Tibial artery (tissue), 4 donors: ENCODE measurements at places on chromosomes 2 and 18.

DNA sequence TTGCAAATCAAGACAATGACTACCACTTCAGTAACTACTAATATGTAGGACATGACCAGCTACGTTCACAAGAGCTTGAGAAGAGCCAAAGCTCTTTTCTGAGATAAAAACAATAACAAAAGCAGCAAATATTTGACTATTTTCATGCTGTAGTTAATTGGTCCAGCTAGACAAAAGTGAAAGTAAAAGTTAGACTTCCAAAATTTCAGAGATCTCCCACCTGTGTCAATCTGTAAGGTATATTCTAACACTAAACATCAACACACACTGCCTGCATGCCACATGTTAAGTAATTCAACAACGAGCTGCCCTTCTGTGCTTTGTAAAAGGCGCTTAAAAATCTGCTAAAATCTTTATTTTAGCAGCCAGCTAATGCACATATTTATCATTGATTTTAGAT lies 185.9 kb downstream of the SLC39A10 start:
- DNase-seq = no peak

DNA sequence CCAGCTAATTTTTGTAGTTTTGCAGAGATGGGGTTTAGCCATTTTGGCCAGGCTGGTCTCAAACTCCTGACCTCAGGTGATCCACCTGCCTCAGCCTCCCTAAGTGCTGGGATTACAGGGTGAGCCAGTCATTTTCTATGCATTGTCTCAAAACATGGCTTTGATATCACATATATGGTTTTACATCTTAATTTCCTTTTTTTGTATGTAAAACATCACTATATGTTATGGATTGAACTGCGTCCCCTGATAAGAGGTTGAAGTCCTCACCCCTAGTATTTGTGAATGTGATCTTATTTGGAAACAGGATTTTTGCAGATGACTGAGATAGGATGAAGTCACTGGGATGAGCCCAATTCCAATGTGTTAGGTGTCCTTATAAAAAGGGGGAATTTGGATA lies 89.8 kb upstream of the MYCN start:
- no peak for DNase-seq

DNA sequence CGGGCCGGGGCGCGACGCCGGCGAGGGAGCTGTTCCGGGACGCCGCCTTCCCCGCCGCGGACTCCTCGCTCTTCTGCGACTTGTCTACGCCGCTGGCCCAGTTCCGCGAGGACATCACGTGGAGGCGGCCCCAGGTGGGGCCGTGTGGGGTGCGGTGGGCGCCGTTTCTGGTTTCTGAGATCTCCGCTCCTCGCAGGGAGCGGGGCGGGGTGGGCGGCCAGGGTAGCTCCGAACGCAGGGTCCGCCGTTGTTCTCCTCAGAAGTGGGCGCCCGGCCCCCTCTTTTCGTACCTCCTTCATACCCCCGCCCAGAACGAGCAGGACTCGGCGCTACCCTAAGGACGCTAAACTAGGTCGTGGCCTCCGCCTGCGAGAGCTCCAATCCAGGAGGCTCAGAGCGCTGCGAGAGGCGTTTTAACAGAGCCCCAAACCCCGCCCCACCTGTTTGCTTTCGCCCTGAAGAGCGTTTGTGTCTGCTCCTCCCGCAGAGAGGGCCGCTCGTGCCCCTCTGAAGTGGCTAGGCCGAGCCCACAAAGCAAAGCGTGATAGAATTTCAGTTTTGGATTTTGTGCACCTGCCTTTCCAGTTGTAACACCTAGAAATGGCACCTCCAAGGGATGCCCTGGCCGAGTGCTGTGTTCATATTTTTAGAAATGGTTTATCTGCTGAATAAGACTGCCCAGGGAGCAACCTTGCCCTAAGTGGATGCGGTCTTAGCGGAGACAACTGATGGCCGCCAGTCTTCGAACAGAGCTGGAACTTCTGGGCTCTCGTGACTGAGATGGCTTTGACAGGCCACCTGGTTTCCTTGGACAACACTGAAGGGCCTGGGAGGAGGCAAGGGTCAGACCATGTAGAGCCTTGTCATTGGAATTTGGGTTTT lies 626 bp downstream of the CAPN10 start:
- no peak for DNase-seq

- no peak for DNase-seq
Observed at GRCh38 chr2:182521453-182522404, 94.9 kb upstream of the PDE1A start.

DNA sequence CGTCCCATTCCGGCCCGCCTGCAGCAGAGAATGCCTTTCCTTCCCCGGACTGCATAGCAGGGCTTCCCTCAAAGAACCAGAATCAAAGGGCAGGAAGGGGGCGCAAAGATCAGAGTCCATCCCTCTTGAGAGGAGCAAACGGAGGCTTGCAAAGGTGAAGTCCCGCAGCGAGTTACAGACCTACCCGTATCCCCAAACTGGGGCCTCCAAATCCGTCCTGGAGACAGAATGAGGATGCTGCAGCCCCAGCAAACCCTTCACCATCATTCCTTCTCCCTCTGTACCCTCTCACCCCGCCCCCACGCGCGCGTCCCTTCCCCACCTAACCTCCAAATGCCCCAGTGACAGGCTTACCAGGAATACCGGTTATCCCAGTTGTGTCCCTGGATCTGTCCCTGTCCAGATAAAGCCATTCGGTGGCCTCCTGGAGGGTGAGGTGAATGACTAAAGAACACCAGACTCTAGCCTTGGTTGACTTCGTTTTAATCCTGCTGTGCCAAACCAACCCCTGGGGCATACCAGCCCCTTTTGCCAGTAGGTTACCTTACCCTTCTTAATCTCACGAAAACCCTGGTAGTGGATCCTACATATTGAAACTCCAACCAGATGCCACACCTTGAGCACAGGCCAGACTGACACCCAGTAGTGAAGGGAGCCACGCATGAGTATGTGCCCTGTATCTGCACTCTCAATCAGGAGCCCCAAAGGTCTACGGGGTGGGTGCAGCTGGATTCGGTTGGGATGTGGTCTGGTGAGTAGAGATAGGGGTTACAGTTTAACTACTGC lies 961 bp upstream of the SLC40A1 start:
- no peak for DNase-seq

- DNase-seq = no peak
Observed at GRCh38 chr18:74577019-74577418, 20.7 kb upstream of the ZNF407 start.

- DNase-seq = peak; percentile 64
Observed at GRCh38 chr2:121189011-121189410, 96.0 kb downstream of the TFCP2L1 start.

DNA sequence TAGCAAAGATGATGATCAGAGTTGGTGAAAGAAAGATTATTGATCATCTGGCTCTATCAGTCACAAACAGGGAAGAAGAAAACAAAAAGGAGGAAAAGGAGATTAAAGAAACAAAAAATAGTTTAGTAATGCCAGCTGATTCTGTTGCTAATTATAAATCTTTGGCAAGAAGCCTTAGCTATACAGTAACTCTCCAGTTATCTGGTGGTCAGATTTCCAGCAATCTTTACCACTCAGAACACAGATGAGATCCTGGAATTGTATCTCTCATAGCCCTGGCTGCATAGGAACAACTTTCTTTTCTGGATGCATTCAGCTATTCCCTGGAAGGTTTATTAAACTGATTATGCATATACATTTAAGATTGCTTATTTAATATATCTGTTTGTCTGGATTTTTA lies 256.8 kb upstream of the ZEB2 start:
- no peak for DNase-seq

- no peak for DNase-seq
Observed at GRCh38 chr2:27792759-27793158, 21.2 kb downstream of the MRPL33 start.

DNA sequence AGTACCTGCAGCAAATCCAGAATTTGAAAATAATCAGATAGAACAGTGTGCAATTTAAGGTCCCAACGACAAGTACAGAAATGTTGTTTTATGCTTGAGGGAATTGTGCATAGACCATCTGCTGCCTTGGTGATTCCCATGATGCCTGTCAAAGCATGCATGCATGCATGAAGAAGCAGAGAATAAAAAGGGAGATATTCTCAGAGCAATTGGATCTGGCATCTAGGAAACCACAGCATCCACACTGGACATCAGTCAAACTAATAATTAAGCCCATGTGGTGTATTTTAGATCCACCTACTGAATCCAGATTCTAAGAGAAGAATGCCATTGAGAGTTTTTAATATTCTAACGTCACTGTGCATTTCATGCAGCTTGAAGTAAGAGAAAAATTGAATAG lies 361.2 kb downstream of the FSIP2 start:
- DNase-seq = no peak

DNA sequence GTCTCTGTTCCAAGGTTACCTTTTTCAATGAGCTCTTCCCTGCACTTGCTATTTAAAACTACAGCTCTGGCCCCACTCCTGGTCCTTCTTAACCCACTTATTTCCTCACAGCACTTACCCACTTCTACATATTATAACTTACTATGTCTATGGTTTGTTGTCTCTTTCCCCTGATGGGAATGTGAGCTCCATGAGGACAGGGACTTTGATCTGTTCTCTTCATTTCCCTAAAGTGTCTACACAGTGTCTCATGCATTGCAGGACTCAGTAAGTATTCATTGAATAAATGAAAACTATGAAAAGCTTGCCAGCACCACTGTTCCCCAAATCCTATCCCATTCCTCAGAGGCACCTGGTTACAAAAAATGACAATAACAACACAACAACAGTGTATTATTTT lies 18.3 kb upstream of the ACYP2 start:
- DNase-seq = no peak

GRCh38 chr2:170005702-170006101 lies 172.2 kb upstream of the MYO3B start:
- DNase-seq = no peak

GRCh38 chr18:35060122-35060815 lies 19.1 kb downstream of the MAPRE2 start:
- no peak for DNase-seq

- DNase-seq = no peak
Observed at GRCh38 chr18:57741273-57741672, 61.8 kb downstream of the ATP8B1 start.

DNA sequence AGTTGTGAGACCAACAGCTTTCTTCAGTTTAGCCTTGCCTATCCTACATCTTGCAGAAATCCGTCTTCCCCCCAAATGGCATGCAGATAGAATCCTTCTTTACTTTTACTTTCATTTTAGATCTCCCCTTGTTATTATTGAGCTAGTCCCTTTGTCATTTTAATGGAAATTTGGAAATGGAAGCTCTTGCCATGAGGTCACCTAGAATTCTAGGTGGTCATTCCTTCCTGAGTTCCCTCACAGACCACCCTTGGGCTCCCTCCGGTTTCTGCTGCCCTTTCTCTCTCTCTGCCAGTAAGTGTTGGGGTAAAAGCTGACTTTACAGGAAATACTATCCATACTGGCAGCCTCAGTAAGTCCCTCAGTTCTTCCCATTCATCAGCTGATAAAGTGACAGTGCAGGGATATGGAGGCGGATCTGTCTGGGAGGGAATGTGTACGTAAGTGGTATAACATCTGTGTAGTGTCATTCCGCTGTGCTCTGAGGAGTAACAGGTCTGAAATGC lies 30.2 kb downstream of the ARHGAP25 start:
- no peak for DNase-seq

- no peak for DNase-seq
Observed at GRCh38 chr2:41061356-41061755, 609.5 kb upstream of the SLC8A1 start.

- no peak for DNase-seq
Observed at GRCh38 chr2:145638675-145639074, 1118.8 kb upstream of the ZEB2 start.

- no peak for DNase-seq
Observed at GRCh38 chr2:188456114-188456909, 164.6 kb downstream of the GULP1 start.

DNA sequence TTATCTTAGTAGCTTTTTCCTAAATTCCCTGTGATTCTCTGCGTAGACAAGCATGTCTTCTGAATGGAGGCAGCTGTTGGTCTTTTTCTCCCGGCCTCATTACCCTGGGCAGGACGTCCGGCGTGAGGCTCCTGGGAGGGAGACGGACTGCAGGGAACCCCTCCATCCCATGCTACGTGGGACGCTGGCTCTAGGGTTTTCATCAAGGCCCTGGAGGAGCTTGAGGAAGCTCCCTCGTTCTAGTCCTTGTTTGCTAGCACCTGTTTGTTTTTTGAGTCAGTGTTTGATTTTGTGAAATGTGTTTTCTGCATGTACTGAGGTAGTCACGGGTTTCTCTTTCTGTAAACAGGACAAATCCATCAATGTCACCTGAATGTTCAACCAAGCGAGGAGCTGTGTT lies 99.3 kb upstream of the TMEM18 start:
- no peak for DNase-seq

DNA sequence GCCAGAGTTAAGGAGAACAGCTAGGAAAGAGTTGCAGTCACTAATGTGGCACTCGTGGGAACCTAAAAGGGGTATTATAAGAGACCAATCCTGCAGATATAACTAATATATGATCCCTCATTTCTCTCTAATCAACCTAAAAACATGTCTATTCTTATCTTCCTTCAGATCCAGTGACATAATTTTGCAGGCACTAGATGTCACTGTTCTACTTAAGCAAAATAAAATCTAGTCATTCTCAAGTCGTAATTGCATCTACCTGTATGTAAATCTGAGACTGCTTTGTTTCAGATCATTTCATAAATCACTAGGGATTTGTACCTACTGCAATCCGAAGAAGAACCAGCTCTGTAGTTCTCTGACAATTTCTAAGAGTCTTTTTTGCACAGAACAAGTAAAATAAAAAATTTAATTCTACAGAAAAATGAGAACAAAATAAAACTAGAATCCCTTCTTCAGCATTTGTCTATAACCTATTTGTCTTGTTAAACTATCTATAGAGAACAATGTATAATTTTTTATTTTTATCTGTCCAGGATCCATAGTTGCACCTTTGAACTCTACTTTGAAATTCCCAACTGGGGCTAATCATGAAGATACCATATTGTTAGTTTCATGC lies 56.5 kb upstream of the ERBB4 start:
- no peak for DNase-seq

DNA sequence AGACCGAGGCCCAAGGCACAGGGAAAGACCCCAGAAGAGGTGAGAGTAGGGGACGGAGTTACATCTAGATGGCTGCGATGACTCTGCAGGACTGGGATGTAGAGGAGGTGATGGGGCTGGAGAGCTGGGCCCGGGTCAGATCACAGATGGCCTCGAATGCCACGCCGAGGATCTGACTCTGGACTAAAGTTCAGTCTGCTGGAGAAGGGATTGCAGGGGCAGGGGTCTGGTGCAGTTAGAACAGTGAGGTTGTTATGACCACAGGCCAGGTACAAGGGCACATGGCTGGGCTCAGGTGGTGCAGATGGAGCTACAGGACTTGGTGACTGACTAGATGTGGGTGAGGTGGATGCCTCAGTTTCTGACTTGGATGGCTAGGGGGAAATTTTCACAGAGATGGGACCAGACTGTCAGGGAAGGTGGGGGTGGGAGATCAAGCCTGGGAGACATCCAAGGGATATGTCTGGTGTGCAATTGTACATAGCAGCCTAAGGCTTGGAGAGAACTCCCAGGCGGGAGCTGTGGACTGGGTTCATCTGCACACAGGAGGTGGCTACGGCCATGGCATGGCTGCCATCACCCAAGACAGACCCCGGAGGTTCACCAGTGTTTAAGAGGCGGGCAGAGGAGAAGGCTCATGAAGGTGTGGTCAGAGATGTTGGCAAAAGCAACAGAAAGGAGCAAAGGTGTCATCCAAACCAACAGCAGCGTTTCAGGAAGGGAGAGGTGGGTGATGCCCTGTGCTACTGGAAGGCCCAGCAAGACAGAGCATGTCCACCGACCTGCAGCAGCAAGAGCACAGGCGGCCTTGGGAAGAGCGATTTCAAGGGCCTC lies 66.9 kb downstream of the CIB4 start:
- DNase-seq = no peak
